ENCODE measurements at places on chromosomes 1 and 21.

DNA sequence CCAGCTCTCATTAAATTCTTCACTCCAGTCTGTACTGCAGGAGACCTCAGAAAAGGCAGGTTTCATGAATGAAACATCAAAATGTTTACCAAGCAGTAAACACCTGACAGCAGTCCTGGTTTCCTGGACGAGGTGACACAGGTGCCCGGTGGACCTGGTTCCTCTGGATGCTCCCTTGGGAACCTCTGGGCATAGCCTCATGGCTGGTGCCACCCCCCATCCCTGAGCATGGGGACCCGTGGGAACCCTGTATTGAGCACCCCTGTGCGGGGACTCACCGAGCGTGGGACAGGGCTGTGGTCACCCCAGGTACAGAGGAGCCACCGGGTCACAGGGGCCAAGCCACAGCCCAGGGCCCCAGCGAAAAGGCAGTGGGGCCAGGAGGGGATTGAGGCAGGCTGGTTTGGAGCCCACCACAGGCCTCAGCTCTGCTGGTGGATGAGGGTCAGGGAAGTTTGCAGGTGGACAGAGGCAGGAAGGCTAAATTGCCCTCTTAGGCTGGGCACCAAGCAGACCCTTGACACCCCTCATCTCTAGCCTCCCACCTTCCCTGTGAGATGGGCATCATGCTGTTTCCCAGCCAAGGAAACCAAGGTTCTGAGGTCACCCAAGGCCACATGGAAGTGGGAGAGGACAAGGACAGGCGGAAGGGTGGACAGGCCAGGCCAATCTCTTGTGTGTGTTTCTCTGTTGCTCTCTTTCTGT, 158.4 kb downstream of the PTPRU start:
- no peak for DNase-seq

GRCh38 chr1:36258960-36259344, 34.7 kb downstream of the THRAP3 start:
- no peak for DNase-seq

- DNase-seq, result no peak
Measured at GRCh38 chr1:212498283-212499040, 65.7 kb downstream of the NENF start.

- DNase-seq, result no peak
Measured at GRCh38 chr1:239944666-239945065, 147.0 kb upstream of the FMN2 start.

DNA sequence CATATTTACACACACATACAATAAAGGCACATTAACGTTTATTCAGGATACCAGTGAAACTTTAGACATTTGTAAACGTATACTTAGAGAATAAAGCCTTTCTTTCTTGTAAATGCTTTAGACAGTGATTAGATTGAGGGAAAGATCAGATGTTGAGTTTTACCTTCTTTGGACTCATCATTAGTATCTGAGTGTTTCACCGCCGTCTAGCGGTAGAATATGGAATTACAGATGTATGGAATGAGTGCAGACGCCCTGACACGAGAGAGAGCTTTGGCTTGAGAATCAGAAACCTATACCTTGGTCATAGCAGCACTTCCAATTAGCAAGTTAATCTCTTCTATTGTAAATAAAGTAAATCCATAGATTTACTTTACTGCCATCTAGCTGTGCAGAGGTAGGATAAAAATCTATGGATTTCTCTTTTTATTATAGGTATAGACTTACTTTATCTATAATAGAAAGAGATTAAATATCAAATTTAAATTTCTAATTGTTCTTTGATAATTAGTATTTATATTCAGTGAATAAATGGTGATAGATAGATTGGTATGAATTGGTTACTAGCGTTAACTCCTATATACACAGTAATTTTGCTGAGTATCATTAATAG, 12.6 kb downstream of the FLG2 start:
- peak; percentile 70 for DNase-seq

DNA sequence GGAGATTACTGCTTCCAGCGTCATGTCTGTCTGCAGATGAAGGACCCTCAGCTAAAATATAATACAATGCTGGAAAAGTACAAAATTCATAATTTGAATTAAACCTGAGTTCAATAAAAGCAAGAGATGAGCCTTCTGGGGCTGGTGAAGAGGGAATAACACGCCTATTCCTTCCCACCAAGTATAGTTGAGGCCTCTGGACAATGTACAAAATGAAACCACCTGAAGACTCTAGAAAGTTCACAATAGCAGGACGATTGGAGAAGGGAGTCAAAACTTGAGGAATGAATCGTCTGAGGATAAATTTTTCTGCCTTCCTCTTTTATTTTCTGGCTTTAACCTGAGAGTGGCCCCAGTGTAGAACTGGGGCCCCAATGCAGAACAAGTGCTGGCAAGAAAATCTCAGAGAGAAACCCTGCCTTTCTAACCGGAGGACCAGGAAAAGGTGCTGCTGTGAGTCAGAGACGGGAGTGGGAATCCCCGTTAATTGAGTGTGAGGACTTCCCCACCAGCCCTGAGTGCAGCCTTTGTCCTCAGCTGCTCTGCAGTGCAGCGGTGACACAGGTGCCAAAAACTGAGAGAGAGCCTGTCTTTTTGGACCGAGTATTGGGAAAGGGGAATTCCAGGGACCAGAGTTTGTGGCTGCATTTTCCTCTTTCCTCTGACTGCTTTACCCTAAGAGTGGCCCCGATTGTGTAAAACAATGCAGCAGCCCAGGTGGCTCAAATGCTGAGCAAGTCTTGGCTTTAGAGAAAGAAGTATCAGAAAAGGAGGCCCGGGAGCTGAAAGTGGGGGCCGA, 264.9 kb downstream of the DYRK1A start:
- no peak for DNase-seq

- DNase-seq, result no peak
Measured at GRCh38 chr1:234320549-234320948, 52.7 kb upstream of the COA6 start.

- DNase-seq, result no peak
Measured at GRCh38 chr1:245108909-245109308, 45.9 kb upstream of the KIF26B start.

DNA sequence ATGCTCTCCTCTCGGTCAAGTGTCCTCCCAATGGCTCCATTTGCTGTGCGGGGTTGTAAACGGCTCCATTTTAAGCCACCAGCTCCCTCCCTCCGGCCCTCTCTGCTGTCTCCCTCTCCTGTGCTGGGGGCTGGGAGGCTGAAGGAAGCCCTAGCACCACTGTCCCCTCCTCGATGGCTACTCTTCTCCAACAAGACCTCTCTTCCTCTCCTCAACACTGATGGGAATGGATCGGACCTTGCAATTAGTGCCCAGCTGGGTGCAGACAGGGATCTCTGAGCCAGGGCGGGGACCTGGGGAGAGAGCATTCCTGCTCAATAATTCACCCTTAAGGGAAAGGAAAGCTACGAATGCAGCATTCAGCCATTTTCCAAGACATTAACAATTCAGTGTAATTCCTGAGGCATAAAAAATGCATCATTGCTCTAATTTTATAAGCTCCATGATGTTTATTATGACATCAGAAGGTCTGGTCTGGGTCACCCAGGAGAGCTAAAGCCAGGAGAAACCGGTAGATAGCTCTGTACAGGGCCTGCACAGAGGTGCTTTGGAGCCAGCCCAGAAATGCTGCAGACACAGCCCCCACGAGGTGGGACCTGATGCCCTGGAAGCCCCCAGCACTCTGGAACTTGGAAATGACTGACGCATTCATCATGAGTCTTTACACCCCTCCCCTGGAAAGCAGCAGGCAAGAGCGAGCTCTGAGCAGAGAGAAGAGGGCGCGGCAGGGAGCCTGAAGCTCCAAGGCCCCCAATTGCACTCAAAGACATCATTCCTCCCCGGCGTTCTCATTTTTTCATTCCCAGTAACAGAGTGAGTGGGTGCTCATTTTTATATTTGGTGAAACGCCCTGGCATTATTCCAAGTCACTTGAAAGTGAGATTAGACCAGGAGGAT, 76.2 kb upstream of the VAMP3 start:
- no peak for DNase-seq

GRCh38 chr1:170395149-170395548, 136.8 kb upstream of the GORAB start:
- DNase-seq, result no peak

DNA sequence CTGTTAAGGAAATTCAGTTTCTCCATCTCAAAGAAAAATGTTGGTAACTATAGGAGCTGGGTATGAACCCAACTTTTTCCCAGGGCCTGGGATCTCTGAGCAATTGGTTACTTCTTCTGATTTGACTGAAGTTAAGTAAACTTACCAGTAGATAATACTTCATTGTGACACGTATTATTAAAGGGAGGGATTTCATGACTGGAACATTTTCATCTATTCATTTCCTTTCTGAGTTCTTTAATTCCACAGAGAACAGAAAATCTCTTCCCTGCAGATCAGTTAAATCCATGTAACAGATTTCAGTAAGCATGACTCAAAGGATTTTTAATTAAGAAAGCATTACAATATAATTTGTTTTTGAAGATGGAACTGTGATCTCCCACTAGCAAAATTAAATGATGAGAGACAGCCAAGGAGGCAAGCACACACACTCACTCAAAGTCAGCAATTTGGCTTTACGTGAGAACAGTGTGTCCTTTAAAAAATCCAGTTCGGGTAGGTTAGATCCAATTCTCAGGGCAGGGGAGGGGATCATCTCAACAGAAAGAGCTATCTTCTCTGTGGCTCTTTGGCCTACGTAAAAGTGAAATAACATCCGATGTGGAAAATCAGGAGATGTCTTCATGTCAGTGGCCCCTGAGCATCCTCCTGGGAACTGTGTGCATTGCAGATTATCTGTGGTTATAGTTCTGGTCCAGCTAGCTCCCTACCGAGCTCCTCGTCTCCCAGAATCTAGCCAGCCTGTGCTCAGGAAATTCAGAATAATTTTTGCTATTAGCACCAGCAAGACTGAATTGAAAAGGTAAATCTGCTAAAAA, 10.8 kb upstream of the MYOC start:
- DNase-seq, result no peak

DNA sequence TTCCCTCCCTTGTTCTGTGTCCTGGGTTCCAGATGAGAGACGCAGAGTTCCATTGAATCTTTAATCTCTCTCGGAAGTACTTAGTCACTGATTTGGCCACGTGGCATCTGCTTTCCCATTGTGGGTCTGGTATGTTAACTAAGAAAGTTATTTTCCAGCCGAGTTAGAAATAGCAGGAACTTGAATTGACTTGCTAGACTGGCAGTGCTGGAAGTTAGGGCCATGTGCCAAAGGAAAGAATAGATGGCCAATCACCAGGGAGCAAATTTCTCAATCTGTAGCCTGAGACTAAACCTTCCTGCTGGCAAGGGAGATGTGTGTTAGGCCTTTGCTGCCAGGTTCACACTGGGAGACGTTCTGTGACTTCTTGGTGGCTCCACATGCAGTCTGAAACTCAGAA, 24.2 kb upstream of the SLFNL1 start:
- no peak for DNase-seq
